ENCODE measurements at places on chromosomes 3 and 15. TPM values are rescaled to one million over a fixed set of nuclear protein-coding genes. Genes with fewer than 3 reads are reported as not detected.

Gene DNASE1L3
- 0.08 TPM for total RNA-seq

Gene CPEB1
- 3.3 TPM for total RNA-seq

Gene NR2F2
- 24.5 TPM for total RNA-seq

Gene COL7A1
- total RNA-seq, result 153 TPM

Gene CHRFAM7A
- total RNA-seq, result 4.4 TPM

Gene OCA2
- 0.28 TPM for total RNA-seq

Gene ANKRD63
- total RNA-seq, result 0.40 TPM
